NCI-H2081 (cell line): ENCODE measurements at places on chromosomes 2 and 18.

DNA sequence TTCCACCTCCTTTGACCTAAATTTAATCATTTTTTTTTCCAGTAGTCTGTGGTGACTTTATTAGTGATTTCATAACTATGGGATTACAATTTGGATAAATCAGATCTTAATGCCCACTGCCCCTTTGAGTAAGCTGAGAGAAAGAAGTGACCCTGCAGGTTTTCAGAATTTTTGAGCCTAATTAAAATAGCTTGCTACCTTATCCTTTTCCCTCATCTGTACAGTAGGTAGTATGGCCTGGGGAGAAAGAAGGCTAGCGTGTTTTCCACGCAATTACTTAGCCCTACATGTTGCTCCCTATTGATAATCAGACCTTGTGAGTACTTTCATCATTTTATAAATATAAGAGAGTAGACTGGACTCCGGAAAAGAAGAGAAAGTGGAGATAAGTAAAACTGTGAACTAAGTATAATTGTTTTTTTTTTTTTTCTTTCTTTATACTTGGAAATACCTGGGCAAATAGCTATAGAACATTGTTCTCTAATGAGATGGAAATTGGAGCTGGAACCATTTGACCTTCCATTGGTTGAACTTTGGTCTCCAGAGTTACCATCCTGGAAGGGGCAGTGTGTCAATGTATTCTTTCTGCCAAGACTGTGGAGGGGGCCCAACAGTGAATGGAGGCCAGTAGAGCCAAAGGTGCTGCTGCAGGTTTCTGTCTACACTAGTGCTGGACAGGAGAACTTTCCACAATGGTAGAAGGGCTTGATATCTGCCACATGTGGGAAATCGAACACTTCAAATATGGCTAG lies 26.9 kb downstream of the UBE2E3 start:
- no peak for DNase-seq

- no peak for DNase-seq
Measured at GRCh38 chr2:121086450-121086849, 198.6 kb downstream of the TFCP2L1 start.

- no peak for DNase-seq
Measured at GRCh38 chr18:26543373-26543772, 5.0 kb downstream of the KCTD1 start.

- DNase-seq, result no peak
Measured at GRCh38 chr2:221518201-221518934, 53.7 kb downstream of the EPHA4 start.

- DNase-seq, result no peak
Measured at GRCh38 chr18:24989760-24990593, 362.0 kb downstream of the ZNF521 start.

DNA sequence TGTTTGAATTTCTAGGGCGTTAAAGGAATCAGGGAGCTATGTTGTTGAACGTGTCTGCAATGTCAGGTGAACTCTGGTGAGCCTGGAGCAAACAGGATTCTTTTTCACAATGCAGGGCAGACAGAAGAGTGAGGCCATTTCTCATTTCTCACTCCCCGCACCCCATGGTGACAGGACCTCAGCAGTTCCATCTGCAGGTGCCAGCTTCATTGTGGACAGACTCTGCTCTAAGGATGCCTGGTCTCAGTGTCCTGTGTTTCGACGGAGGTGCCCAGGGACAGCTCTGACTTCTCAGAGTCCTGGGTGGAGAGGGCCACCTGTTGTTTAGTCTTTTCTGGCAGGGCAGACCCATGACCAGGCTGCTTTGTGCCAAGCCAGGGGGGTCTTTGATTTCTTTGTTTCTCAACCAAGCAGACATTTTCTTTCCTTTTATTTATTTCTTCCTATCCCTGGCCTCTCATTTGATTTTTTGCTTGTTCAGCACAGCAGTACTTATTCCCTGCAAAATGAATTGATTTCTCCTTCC lies 201.5 kb downstream of the RNF144A start:
- no peak for DNase-seq

GRCh38 chr18:79788734-79789085 lies 9.0 kb upstream of the KCNG2 start:
- no peak for DNase-seq

GRCh38 chr2:230661072-230661957 lies 51.3 kb upstream of the CAB39 start:
- DNase-seq, result no peak

- DNase-seq, result no peak
Measured at GRCh38 chr18:50973367-50974126, 5.7 kb downstream of the ELAC1 start.

- DNase-seq, result no peak
Measured at GRCh38 chr2:171402906-171403580, 30.7 kb downstream of the METTL8 start.
